ENCODE measurements at places on chromosomes 3 and 15.

DNA sequence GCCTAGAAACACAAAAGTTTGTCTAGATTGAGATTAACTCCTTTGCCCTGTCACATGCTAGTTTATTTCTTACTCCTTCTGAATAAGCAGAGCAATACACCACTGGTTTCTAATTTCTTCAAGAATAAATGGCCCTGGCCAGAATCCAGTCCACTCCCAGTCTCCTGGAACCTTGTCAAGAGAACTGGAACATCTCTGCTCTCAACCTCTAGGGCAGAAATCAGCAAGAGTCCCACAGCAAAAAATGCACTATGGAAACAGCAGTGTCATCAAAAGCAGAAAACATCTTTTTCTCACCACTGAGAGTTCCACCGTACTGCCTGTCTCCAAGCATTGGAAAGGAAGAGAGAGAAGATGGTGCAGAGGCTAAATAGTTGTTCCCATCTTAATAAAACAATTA, 35.9 kb upstream of the PPP2R3A start:
- DNase-seq: peak; percentile 41

DNA sequence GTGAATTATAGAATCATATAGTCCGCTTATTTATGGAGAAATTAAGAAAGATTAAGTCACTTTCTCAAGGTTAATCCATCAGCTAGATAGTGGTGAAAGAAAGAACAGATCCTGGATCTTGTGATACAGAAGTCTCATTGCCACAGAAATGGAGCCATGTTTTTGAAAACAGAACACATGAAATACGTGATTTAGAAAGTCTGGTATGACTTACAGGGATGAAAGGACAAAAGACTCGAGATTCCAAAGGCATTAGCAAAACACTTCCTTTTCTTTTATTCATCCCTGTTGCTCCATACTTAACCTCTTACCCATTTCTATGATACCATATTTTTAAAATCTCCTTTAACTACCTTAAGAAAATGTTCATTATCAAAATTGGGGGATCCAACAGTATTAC, 40.0 kb upstream of the TEX9 start:
- DNase-seq: peak; percentile 44

- no peak for DNase-seq
These were observed 110.9 kb upstream of the PHLDB2 start for GRCh38 chr3:111748132-111748531.

DNA sequence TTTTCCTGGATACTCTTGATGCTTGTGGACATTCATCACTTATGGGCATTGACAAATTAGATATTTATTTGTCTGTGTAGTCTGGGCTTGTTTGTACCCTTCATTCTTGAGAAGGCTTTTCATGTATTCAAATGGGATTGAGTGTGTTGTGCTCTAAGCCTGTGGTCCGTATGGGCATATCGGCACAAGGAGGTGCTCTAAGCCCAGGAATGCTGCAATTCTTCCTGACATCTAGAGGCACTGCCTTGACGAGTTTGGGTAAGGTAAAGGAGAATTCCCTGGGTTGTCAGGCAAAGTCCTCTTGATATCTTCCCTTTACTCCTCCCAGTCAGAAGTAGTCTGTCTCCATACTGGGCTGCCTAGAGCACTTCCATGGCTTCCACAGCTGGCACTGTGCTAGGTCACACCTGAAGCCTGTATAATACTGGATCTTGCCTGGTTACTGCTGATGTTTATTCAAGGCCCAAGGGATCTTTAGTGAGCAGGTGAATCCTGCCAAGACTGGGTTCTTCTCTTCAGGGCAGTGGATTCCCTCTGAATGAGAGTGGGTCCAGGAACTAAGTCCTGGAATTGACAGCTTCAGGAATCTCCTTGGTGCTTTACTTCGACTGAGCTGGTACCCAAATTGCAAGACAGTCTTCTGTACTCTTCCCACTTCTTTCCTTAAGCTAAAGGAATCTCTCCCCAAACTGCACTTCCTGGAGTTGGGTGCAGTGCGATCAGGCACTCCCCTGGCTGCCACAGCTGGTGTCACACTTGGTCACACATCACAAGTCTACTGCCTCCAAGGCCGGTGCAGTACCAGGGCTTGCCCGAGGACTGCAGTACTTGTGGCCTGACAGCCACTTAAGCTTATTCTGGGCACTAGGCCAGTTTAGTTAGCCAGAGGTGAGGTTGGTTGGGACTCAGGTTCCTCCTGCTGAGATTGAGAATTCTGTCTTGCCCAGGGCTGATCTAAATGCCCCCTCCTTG, 46.0 kb downstream of the GALK2 start:
- DNase-seq: no peak

- no peak for DNase-seq
These were observed 453.9 kb downstream of the LPP start for GRCh38 chr3:188607805-188608315.

DNA sequence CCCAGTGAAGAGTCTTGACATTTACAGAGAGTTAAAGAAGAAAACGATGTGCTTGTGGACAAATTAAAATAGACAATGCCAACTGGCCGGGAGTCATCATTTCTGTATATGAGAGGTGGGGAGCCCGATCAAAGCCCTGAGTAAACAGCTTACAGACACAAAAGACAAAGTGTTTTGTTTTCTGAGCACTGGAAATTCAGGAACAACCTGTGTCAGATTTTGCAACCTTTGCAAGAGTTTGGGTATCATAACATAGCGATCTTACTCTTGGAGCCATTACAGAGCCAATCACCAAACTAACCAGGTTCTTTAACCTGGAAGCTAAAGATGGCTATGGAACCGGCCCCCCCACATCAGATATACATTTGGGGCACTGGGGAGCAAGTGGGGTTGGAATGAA, 101.9 kb upstream of the LRIG1 start:
- DNase-seq: no peak

DNA sequence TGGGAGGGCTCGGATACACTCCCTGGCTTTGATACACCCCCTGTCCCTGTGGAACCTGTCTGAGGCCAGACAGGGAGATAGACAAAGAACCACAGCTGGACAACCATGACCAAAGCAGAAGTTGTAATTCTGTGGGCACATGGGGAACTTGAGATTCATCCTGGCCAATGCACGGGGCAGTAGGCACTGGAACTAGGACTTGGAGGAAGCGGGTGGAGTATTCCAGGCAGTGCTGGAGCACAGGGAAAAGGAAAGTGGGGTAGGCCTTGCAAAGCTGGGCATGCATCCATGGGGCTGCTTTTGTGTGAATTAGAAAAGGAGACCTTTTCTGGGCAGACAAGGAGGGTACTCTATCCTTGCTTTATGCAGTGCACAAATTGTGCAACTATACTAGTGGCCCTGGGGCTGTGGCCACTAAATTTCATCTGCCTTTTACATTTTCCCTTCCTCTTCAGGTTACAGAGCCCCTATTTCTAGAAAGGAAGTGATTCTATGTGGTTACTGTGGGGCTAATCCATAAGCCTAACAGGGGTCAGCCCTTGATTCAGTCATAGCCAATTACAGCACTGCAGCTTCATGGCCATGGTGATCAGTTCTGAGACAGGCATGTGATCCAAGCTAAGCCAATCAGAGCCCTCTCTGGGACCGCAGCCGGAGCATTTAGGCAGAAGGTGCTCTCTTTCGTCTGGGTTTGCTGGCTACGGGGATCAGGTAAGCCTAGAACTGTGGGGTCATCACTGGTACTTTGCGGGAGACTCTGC, 21.0 kb downstream of the CRABP1 start:
- DNase-seq: no peak

- DNase-seq: no peak
These were observed 66.1 kb upstream of the RORA start for GRCh38 chr15:61295239-61295638.

GRCh38 chr15:52415628-52416027, 113.1 kb downstream of the MYO5A start:
- DNase-seq: no peak

GRCh38 chr3:13037458-13038117, 35.6 kb downstream of the IQSEC1 start:
- DNase-seq: no peak

- DNase-seq: no peak
These were observed 73.3 kb downstream of the TRANK1 start for GRCh38 chr3:36871379-36872126.

GRCh38 chr3:171163101-171164066, 136.9 kb upstream of the SLC2A2 start:
- DNase-seq: no peak

DNA sequence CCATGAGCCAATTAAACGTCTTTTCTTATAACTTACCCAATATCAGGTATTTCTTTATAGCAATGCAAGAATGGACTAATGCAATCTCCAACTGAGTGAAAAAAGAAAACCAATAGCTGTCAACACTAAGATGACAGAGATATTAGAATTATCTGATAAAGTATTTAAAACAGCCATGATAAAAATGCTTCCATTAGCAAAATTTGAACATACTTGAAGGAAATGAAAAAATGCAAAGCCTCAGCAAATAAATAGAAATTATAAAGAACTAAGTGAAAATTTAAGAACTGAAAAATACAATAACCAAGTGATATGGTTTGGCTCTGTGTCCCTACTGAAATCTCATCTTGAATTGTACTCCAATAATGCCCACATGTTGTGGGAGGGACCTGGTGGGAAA, 99.6 kb downstream of the BOC start:
- DNase-seq: no peak

- DNase-seq: peak; percentile 8
These were observed 878 bp upstream of the RAD51 start for GRCh38 chr15:40693904-40694687.

DNA sequence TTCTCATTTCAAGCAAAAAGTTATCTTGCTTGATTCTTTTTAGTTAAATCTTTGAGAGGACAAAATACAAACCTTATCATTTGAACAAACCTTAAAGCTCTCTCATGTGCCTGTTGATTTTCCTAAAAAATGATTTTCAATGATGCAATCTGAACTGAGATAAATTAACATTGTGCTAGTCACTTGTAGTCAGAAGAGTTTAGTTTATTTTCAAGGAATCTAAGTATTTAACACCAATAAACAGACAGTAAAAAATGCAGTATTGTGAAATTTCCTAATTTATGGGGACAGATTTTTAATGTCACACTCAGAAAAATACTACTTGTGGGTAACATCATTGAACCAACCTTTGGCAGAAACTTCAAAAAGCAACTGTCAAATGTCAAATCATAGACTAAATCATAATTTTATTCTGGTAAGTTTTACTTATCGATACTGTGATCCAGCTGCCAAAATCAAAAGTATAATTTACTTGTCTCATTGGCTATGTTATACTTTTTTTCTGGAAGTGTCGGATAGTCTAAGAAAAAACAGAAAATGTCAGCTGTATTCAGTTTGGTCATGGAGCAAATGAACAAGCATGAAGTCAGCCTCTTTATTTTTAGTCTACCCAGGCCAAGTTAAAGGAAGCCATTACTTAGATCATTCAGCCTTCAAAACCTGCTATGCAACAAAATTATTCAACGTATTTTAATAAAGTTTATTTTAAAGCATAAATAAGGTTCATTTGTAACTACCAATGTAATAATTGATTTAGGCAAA, 52.4 kb upstream of the FNDC3B start:
- DNase-seq: no peak

- no peak for DNase-seq
These were observed 181.9 kb upstream of the CHL1 start for GRCh38 chr3:14652-15051.

- no peak for DNase-seq
These were observed 1.0 kb downstream of the PRKCD start for GRCh38 chr3:53161820-53162671.

GRCh38 chr3:8988791-8989558, 25.7 kb upstream of the RAD18 start:
- DNase-seq: no peak

DNA sequence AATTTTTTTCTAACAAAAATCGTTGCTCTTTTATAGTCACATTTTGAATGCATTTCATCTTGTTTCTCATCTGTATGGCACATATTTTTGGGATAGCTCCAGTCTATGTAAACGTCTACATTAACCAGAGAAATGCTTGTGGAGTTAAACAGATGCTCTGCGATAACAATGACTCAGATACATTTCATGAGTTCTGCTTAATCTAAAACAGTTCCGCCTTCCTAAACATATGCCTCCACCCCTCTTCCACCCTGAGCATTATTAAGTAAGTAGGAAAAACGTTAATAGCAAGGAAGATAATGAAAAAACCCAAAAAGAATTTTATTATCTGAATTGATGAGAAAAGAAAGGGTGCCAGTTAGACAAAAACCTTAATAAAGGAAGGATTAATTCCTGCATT, 396.1 kb downstream of the TUSC7 start:
- DNase-seq: peak; percentile 2

Measured in amniotic epithelial cell (primary cell).